ENCODE measurements at places on chromosomes 12 and 14.

DNA sequence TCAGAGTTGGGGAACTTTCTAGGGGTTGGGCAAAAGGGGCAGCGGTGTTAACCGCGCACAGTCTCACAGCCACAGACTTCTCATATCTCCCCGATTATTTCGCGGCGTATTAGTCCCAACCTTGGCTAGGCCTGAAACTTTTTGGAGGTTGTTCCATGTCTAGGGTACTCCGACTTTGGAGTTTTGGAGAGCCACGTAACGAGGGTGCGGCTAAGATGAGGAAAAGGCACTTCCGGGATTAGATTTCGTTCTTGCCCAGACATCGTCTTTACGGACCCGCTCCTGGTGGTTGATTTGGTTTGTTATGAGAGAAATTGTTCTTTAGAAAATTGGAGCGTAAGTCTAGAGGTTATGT lies 513 bp downstream of the CCNK start:
- no peak for DNase-seq

DNA sequence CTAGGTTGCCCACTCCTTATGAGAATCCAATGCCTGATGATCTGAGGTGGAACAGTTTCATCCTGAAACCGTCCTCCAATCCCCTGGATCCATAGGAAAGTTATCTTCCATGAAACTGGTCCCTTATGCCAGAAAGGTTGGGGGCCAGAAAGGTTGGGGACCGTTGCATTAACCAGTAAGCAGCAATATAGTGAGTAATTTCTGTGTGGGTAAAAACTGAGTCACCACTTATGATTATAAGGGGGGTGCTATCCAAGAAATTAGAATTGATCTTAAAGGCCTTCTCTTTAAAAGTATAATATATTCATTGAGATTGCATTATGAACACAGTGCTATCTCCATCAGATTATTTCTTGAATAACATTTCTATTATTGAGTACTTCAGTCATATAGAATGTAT lies 97.2 kb downstream of the PCNX1 start:
- no peak for DNase-seq

DNA sequence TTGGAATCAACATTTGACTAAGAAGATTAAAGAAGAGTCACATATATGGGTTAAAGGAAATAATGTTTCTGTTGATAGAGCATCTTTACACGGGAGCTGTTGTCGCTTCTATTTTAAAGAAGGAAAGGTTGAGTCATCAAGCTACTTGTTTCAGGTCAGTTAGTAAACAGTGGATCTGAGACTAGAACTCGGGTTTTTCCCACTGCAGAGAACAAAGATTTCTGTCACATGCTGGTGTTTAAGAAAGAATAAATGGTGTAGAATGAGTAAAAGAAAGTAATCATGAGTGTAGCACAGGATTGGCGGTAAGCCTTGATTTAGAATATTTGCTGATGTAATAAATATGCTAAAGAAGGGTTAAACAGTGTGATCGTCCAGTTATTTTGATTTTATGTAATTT lies 455.5 kb downstream of the AEBP2 start:
- DNase-seq = no peak

- no peak for DNase-seq
These were observed 293.9 kb downstream of the RPAP3 start for GRCh38 chr12:47411966-47412365.

DNA sequence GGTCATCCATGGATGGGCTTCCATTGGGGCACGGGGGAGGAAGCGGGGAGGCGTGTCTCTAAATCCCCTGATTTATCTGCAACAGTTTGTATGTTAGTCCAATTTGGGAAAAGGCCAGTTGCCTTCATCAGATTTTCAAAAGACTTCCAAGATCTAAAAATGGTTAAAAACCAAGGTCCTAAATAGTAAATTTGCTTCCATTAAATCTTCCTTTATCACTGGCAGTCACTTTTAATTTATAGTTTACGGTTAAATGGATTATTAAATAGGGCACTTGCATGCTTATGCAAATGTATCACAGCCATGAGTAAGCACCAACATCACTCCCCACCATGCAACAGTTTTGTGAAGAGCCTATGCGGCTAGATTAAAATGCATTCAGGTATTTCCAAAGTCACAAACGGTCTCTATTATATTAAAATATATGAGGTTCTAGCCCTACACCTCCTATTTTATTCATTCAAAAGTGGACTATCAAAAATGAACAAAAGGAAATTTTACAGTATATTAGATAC lies 108.2 kb upstream of the GPHB5 start:
- no peak for DNase-seq

GRCh38 chr12:30219047-30219446 lies 435.3 kb upstream of the TMTC1 start:
- DNase-seq = no peak

GRCh38 chr14:54709444-54709843 lies 142.5 kb downstream of the SAMD4A start:
- DNase-seq = no peak

DNA sequence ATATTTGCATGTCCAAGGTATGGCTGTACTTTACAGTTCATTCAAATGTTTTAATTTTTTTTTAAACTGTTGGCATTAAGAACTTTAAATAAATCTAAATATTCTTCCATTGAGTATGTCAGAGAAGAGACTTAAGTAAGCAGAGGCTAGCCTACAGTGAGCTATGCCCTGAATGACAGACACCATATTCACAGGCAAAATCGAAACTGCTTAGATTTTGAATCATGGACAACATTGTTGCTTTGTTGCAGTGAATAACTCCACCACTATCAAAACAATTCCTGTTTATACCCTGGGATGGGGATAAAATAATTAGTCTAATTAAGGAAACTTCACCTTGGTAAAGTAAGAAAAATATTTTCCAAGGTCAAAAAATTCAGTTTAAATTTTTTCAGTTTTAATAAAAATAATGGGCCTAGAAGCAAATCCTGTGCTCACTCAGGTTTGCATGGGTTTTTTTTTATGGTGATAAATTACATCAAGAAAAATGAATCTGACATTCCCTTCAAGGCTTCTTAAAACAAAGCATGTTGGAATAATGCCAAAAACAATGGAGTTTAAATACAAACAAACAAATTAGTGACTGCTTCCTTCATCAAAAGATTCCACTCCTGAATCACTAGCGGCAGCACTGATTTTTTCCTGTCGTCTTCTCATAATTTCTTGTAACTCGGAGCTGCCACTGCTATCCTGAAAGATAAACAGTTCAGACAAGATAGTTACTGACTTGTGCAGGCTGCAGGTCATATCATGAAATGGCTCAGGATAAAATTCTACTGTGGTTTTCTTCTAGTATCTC lies 168.2 kb downstream of the EPS8 start:
- DNase-seq = no peak

DNA sequence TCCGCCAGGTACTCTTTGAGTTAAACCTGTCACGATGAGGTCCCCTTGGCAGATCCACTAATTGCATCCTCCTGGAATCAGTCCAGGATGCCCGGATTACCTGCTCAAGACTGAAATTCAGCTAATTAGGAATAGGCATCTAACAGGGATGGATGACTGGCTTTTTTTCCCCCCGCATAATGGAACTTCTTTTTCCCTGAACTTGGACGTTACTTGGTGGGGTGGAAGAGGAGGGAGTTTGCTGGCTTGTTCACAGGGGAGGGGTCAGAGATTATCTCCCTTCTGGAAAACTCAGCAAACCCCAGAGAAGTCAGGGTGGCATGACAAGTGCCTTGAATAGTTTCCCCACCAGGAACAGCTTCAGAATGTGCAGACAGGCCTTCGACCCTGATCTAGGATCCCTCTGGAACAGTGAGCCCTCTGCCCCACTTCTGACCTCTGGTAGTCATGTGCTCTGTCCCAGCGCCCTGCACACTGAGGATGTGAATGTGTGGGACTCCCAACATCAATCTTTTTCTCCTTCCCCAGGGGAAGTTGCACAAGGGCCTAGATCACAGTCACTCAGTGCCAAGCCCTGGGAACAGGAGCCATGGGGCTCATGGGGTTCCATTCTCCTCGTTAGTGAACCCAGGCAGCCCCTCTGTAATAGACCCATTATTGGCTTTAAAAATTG lies 142.5 kb downstream of the SMOC1 start:
- no peak for DNase-seq

- DNase-seq = no peak
These were observed 232.1 kb downstream of the CACNA1C start for GRCh38 chr12:2284857-2285256.

DNA sequence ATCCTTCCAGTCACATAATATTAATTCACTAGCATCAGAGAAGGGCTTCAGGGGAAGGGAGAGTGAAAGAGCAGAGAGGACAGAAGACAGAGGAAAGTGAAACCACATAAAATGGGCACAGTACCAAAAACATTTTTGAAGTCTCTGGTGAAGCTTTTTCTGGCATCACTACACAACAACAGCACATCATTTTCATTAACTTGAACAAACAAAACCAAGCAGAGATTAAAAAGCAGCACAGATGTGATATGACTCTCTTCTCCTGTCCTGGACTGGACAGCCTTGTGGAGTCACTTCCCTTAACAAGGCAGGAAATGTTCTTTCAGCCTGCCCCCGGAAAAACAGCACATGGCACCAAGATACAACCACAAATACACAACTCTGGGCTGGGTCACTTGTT lies 112.0 kb downstream of the TSPAN8 start:
- no peak for DNase-seq

DNA sequence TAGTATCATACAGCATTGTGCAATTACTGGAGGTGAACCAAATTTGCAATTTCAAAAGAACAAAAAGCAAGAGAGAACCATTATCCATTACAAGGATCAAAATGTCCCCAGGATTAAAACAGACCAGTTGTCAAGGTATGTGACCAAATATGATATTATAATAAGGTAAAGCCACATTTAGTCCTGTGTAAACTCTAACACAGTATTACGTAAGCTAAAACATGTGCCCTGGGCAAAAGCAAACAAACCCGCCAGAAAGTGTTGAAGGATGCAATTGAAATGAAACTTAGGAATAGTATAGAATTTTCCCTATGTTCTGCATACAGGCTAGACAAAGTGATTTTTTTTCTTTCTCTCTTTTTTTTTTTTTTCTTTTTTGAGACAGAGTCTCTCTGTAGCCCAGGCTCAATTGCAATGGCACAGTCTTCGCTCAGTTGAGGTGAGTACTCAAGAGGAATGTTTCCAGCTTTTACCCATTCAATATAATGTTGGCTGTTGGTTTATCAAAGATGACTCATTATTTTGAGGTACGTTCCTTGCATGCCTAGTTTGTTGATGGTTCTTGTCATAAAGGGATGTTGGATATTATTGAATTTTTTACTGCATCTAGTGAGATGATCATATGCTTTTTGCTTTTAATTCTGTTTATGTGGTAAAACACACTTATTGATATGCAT lies 137.1 kb upstream of the FOXG1 start:
- no peak for DNase-seq

DNA sequence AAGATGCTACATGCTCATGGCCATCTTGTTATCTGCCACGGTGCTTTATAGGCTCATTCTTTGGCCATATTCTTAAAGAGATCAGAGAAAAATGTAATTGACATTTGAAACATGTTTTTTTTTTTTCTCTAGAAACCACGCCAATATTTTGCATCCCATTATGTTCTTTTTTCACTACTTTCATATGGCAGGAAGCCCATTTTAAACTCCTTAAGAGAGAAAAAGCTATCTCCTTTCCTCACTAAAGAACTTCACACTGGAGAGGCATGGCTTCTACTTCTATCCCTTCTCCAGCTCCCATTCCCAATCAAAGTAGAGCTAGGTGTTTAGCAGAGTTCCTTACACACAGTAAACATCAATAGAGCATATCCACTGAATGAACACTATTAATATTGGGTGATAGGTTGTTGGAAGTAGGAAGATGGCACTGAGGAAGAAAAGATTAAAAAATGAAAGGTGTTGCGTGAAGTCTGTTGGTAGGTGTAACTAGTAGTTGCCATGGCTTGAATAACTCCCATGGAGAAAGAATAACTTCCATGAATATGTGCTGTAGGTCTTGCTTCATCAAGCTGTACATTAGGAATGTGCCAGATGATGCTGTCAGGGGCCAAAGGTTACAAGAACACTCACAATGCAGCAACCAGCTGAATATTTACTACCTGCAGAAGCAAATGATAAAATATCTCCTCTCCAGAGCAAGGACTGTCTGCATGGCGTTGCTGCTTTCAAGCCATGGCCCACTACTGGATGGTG lies 178.8 kb downstream of the STXBP6 start:
- no peak for DNase-seq

DNA sequence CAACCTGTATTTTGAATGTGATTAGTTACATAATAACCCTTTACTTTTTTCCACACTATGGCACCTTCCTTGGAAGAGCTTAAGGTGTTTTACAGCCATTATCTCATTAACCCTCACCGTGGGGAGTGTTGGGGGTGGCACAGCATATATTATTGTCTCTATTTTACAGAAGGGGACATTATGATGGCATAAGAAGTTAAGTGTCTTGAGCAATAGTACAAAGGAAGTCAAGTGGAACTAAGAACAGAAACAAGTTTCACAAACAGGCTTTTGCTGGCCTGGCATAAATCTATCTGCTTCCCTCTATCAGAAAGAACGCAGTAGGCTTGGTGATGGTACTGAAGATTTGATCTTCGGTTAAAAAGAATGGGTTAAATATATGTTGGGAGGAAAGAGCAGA lies 169.7 kb upstream of the OTX2 start:
- DNase-seq = no peak

Measured in activated CD4-positive, alpha-beta T cell treated with anti-CD3 and anti-CD28 coated beads, Interleukin-2, amount 50 U/mL, for 1 hour (primary cell).